ENCODE measurements at places on chromosomes 6 and 20.

- H3K36me3 ChIP-seq: peaks cover 2% of the 10 kb centered on the region
- no peak overlapping the region for H3K4me3 ChIP-seq
- H3K27ac ChIP-seq: no peak overlapping the region
- peaks cover 24% of the 10 kb centered on the region for H3K4me1 ChIP-seq
- DNase-seq: no peak
- no peaks in the 10 kb centered on the region for H3K27me3 ChIP-seq
These were observed 5.9 kb upstream of the FUCA2 start for GRCh38 chr6:143517447-143517773.

DNA sequence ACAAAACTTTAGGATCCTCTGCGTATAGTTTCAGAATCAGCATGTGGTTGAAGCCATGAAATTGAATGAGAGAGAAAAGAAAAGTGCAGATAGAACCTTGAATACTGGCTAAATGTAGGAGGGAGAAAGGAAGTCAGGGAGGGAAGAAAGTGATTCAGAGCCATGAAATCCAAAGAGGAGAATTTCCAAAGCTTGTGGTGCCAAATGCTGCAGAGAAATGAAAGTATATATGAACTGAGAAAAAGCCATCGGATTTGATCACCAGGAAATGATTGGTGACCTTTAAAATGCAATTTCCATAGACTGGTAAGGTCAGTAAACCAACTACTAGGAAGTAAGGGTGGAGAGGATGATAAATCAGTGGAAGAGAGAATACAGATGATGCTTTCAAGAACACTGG is 142.3 kb downstream of the TFAP2A start:
- no peak for DNase-seq
- H3K27ac ChIP-seq: no peak overlapping the region
- H3K36me3 ChIP-seq: no peaks in the 10 kb centered on the region
- H3K4me1 ChIP-seq: no peaks in the 10 kb centered on the region
- peaks cover 7% of the 10 kb centered on the region for H3K27me3 ChIP-seq

DNA sequence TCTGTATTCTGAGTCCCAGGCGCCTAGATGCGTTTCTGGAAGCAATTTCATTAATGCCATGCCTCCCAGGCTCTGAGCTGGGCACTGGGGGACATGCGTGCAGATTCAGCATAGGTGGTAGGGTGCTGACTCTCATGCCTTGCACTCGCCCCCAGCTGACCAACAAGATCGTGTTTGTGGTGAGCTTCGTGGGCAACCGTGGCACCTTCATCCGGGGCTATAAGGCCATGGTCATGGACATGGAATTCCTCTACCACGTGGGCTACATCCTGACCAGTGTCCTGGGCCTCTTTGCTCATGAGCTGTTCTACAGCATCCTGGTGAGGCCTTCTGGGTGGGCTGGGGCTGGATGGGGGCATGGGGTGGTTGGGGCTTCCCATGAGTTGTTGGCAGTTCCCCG is 21.6 kb downstream of the UQCC2 start:
- no peak overlapping the region for H3K27ac ChIP-seq
- no peaks in the 10 kb centered on the region for H3K27me3 ChIP-seq
- no peak for DNase-seq
- H3K4me1 ChIP-seq: peaks cover 36% of the 10 kb centered on the region

DNA sequence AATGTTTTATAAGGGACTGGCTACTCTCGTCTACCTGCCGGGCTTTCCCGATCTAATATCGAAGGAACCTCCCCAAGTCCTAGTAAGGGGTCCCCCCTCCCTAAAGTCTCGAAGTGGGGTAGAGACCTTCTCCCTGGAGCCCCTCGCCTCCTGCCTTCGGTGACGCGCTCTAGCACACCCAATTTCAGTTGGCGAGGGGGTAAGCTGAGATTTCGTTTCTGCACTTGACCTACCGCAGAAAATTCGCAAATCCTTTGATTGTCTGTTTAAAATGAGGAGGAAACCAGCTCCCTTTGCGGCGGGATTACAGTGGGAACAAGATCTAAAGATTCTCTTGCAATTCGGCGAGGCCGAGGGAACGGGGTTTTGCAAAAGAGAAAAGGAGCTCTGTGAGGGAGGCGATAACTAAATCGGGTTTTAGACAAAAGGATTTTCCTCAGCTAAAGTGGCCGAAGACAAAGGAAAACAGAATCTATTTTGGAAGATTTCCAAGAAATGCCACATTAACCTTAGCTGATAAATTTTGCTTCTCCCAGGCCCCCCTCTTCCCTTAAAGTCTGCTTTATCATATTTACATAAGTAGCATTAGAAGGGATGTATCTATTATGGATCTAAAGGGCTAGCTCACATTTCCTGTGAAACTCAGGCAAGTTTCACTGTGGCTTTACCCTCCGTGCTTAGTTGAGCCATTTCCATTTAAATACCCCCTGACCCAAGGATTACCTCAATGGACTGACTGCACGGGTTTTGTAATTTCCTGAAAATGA is 8.4 kb downstream of the SIM1 start:
- DNase-seq: no peak
- H3K27me3 ChIP-seq: peaks cover 39% of the 10 kb centered on the region

DNA sequence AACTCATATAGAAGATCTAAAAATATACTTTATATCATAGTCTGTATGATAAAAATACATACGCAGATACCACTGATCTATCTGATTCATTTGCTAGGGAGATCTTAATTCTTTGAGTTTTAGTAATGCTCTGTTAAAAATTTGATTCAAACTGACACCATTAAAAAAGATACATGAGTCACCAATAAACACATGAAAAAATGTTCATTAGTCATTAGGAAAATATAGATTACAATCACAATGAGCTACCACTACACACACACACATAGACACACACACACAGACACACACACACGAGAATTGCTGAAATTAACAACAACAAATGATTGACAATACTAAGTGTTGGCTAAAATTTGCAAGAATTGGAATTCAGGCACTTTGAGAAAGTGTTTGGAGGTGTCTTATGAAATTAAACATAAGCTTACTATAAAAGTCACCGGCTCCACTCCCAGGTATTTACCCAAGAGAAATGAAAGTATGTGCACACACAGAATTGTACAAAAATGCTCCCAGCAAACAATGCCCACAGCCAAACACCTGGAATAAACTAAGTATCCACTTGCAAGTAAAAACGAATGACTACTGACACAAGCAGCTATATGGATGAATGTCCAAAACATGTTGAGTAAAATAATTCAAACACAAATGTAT is 117.7 kb upstream of the GGTLC1 start:
- no peak overlapping the region for H3K4me3 ChIP-seq
- peaks cover 22% of the 10 kb centered on the region for H3K4me1 ChIP-seq
- DNase-seq: no peak
- H3K36me3 ChIP-seq: no peaks in the 10 kb centered on the region
- no peak overlapping the region for H3K27ac ChIP-seq
- H3K27me3 ChIP-seq: peaks cover 14% of the 10 kb centered on the region

- H3K27me3 ChIP-seq: no peaks in the 10 kb centered on the region
- no peaks in the 10 kb centered on the region for H3K4me1 ChIP-seq
- no peak for DNase-seq
These were observed 68.3 kb downstream of the IMPG1 start for GRCh38 chr6:76004202-76004601.

Data from activated CD8-positive, alpha-beta memory T cell treated with anti-CD3 and anti-CD28 coated beads, Interleukin-2, amount 10 ng/mL, durations not matched to agents 7 days and 5 days (primary cell).